Right renal pelvis (tissue), 4 donors: ENCODE measurements at places on chromosomes 2 and 18.

DNA sequence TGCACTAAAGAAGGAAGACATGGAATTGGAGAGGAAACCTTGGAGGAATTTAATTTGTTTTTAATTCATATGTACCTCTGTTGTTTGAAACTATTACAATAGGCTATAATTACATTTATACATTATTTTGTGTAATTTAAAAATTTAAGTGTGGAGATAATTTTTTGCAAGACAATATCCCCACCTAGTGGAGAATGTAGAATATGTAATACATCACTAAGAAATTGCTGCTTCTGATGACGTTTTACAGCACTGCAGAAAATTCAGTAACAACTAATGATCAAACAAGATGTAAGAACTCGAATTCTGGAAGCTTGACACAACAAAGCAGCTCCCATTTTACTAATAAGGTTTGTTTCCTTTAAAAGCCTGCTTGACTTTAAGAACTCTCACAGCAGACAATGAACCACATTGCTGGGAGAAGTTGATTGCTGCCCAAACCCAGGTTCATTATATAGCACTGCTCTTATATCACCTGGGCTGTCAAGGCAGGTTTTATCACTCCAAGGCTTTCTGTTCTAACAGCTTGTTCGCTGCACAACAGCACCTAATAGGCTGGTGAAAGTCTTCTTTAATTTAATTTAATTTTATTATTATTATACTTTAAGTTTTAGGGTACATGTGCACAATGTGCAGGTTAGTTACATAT is 53.4 kb downstream of the THADA start:
- no peak for DNase-seq

DNA sequence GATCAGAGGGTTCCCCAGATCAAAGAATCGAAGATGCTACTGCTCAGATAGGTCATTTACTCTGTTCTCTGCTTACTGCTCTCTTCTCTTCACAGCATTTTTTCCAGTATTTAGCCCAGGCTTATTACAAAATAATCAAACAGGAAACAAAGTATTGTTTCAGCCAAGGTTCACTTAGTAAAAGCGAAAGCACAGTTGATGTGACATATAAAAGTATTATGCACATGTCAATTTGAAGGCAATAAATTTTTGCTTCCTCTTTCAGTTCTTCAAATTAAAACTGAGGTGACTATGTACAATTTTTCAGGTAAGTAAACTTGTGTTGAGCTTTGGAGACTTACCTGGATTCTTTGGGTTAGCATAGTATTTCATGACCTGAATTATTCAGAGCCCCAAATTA is 262.8 kb upstream of the CHST9 start:
- DNase-seq, result no peak

- no peak for DNase-seq
These were observed 35.3 kb downstream of the ZCCHC2 start for GRCh38 chr18:62558015-62558663.

- DNase-seq, result no peak
These were observed 1046.0 kb upstream of the TMEFF2 start for GRCh38 chr2:193240752-193241151.

GRCh38 chr2:55111230-55111569 is 60.9 kb upstream of the RTN4 start:
- DNase-seq, result no peak

DNA sequence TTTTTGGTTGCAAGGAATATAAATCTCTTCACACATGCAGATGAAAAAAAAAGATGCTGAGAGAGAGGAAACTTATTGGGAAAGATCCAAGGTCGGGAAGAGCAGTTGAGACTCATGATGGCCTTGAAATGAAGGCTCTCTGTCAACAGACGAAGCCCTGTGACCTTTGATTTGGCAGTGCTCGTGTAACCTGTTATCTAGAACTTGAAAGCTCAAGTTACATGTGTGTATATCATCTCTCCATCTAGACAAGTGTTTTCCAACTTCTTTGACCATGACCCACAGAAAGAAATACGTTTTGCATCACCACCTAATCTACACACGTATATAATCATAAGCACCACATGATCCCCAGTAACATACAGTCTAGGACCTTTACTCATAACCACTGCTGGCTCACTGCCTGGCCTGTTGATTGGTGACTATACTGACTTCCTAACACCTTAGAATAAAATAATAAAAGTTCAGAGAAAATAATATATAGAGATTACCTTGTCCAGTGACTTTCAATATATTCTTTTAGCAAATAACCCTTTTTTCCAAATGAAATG is 319.0 kb upstream of the PKDCC start:
- no peak for DNase-seq

- DNase-seq, result no peak
These were observed 38.7 kb downstream of the ABI2 start for GRCh38 chr2:203366639-203367466.

GRCh38 chr2:176129813-176130146 is 275 bp downstream of the HOXD8 start:
- DNase-seq, result no peak

DNA sequence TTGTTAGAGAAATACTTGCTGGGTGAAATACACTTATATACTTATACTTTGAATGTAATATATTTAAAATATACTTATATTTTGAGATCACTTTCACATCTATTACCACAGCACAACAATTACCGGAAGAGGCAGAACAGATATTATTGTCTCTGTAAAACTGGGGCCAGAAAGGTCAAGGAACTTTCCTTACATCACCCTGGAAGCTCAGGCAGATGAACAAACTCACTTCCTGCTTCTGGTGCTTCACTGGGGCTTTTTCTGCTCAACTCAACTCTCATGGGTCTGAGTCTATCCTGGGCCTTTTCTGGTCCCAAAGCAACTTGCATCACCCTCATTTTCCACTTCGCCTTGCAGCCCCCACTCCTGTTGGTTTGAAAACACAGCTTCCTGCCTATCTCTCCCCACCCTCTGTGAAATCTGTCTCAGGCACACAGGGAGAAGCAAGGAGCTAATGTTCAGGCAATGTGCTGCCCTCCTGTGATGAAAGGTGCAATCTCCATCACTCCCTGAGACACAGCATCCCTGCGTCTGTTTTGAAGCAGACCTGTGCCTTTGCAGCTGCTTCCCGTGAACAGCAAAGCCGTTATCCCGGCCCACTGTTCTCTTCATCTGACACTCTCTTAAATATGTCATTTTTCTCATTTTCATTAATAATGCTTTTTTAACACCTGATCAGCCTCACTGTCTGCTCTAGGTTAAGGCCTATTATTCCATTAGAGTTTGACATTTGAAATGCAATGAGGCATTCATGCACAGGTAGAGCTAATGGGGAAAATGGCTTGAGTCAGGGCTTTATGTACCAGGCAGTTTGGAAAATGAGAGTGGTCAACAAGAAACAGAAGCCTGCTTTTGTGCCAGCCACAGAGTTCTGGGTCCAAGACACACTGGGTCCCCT is 251.9 kb upstream of the CHAC2 start:
- no peak for DNase-seq

DNA sequence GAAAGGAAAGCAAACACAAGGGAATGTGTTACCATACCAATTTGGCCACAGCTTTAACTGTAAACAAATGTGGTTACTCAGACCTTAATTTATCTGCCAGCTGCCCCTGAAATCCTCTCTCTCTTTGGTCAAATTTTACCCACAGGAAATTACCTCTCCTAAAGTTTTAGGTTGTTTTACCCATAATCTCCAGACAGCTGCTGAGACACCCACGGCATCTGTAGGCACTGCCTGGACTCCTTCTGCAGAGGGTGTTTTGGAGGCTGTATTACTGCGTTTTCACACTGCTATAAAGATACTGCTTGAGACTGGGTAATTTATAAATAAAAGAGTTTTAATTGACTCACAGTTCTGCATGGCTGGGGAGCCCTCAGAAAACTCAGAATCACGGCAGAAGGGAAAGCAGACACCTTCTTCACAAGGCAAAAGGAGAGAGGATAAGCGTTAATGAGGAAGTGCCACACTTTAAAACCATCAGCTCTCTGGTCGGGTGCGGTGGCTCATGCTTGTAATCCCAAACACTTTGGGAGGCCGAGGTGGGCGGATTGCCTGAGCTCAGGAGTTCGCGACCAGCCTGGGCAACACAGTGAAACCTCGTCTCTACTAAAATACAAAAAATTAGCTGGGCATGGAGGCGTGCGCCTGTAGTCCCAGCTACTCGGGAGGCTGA is 677.5 kb upstream of the FSHR start:
- no peak for DNase-seq

DNA sequence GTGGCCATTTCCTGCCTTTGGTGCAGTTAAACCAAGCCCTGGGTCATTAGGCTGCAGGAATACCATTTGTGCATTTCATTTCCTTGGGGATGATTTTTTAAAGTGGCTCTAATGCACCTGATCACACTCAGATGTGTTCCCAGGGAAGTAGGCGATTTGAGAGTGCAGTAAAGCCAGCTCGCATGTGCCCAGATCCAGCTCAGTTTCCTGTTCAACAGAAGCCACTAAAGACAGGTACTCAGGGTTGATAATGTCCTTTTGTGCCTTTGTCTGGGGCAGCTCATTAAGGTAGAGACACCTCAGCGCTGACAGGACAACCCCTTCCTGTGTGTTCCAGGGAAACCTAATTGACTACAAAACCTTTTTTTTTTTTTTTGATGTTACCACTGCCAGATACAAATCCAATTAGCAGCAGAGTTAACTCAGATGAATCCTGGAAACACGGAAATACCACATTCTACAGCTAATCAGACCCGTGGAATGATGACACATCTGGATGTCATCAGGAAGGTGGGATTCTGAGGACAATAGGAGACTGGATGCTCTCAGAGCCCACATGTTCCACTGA is 15.2 kb upstream of the CHRNA1 start:
- DNase-seq, result no peak

- no peak for DNase-seq
These were observed 8.3 kb downstream of the TRAPPC12 start for GRCh38 chr2:3387644-3388411.

- no peak for DNase-seq
These were observed 3.9 kb upstream of the MLPH start for GRCh38 chr2:237483018-237483731.

DNA sequence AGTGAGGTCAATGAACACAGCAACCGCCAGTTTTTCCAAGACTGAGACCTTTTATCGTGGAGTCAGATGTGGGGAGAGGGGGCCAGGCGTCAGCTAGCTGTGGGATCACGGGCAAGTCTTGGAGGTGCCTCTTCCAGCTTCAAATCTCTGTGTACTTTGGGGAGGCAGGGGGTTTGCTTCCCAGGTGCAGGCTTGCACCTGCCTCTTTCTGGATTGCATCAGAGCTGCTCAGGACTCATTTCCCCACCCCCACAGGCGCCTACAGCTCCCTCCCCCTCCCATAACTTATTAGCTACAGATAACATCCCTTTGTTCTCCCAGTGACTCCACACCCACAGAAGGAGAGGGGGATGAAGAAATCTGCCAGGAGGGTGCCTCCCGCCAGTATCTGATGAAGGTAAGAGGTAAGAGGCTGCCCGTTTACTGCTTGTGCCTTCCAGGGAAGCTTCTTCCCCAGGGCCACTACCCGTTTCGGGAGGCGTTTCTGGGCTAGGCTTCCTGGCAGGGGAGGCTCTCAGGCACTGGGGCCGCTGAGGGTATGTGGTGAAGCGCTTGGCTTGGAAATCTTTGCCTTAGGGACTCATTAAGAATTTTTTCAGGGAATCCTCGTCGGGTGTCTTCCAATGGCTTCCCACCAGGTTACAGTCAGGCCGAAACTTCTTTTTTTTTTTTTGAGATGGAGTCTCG is 18.8 kb upstream of the MRPL33 start:
- no peak for DNase-seq

GRCh38 chr2:152657043-152657442 is 60.2 kb downstream of the PRPF40A start:
- DNase-seq, result no peak

GRCh38 chr2:77831060-77831459 is 308.9 kb upstream of the LRRTM4 start:
- no peak for DNase-seq

- DNase-seq, result no peak
These were observed 11.9 kb downstream of the FRZB start for GRCh38 chr2:182854375-182855105.

- no peak for DNase-seq
These were observed 82.9 kb downstream of the ZCCHC2 start for GRCh38 chr18:62605685-62606084.

DNA sequence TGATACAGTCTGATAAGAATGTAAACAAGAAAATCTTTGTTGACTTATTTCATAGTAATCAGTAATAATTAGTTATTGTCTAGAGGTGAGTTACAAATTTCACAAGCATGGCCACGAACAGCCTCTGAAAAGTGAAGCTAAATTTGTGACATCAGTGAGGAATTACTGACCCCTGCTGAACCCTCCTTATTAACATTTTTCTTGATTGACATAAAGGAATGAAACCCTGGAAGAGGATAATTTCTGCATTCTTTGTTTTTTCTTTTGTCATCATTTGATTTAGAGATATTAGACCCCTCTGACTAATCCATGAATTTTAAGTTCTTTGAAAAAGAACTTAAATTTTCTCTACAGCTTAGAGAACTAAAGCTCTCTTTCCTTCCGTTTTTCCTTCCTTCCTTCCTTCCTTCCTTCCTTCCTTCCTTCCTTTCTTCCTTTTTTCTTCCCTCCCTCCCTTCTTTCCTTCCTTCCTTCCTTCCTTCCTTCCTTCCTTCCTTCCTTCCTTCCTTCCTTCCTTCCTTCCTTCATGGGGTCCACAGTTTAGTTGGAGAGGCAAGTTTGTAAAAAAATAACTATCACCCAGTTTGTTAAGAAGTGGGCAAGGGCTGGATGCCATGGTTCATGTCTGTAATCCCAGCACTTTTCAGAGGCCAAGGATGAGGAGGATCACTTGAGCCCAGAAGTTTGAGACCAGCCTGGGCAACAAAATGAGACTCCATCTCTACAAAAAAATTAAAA is 387.0 kb downstream of the MTX2 start:
- no peak for DNase-seq

GRCh38 chr2:15971351-15971750 is 31.0 kb downstream of the MYCN start:
- DNase-seq, result no peak

- DNase-seq, result no peak
These were observed 49.1 kb downstream of the ZEB2 start for GRCh38 chr2:144470816-144471215.

GRCh38 chr2:158772306-158773078 is 22.6 kb upstream of the DAPL1 start:
- no peak for DNase-seq

GRCh38 chr2:217365656-217366055 is 505.8 kb upstream of the TNP1 start:
- no peak for DNase-seq

DNA sequence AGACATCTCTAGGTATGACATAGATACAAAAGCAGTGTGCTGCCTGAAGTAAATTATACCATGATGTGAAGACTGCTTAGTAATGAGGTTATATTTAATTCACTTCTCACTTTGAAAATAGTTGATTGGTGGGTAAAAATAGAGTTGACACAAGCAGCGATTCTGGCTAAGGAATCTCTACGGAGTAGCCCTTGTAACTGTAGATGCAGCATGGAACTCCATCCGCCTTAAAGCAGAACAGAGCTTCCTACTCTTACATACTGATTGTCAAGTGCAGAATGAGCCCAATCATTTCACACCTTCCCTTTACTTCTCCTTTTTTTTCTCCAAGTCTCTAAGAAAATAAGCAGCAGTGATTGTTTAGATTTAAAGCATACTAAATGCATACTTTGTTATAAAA is 1594.6 kb upstream of the SLC39A10 start:
- DNase-seq, result no peak
